GM12865 (cell line): ENCODE measurements at places on chromosomes 13 and 19.

DNA sequence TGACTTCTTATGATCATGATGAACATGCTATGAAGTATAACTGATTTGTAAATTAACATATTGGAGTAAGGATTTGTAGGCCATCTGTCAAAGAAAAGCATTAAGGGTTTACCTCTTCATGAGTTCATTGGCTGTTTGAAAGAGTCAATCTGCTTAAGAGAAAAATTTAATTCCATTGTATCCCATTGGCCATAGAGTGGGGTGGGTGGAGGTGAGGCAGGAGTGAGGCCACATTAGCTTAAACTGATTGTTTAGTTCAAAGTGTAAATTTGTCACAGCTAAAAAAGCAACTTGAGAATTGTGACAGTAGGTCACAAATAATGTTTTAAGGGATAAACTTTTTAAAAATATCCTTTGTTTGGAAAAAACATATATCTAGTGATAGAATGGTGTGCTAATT is 11.4 kb downstream of the GPR180 start:
- no peak for DNase-seq

GRCh38 chr19:48755787-48756186 is 463 bp downstream of the FGF21 start:
- DNase-seq: no peak

GRCh38 chr13:113650275-113650674 is 7.7 kb downstream of the ATP4B start:
- no peak for DNase-seq

DNA sequence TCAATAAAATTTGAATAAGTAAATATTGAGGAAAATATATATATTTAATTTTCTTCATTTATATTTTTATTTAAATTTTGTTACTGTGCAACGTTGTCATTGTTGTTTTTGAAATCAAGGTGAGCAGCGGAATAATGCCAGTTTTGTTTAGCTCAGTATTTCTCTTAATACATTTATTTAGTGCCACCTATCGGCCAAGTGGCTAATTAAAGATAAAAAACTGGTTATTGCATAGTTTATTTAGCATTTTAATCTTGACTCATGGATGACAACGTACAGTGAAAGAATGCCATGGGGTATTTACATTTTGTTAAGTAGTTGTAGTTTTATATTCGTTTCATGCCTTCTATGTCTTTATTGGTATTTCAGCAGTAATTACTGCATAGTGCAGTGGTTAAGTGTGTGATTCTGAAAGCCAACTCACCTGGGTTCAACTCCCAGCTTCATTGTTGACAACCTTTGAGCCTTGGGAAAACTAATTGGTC is 265.9 kb downstream of the MYO16 start:
- peak; percentile 47 for DNase-seq

- no peak for DNase-seq
Measured at GRCh38 chr19:51994048-51994644, 7.5 kb upstream of the ZNF350 start.

- DNase-seq: no peak
Measured at GRCh38 chr13:31945202-31945961, 86.2 kb upstream of the FRY start.

GRCh38 chr13:27437126-27437525 is 12.7 kb downstream of the GTF3A start:
- no peak for DNase-seq

DNA sequence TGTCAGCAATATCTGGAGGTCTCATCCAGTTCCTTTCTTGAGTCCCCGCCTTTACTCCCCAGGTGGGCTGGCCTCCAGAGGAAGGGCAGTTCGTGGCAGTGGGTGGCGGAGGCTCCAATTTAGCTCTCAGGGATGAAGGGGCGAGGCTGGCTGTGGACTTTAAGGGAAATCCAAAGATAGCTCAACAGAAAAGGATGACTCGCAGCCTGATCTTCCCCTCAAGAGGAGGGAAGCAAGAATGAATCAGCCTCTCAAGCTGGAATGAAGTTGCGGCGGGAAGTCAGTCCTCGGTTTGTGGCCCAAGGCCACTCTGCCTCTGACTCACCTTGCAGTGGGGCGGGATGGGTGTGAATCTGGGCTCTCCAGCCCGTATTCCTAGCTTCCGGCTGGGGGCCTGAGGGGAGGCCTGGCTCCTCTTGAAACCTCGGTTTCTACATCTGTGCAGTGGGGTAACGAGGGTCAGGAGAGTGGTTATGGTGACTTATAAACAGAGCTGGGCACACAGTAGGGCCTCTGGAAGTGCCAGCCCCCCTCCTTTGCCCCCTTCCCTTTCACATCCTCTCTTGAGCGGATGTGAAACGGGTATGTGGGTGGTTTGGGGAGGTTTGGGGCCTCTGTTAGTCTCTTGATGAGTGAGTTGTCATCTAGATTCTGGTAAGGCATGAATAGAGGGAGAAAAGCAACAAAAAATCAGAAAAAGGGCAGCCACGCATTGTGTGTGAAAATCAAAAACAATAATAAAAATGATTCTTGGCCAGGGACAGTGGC is 10.5 kb upstream of the SMG9 start:
- DNase-seq: peak; percentile 97

DNA sequence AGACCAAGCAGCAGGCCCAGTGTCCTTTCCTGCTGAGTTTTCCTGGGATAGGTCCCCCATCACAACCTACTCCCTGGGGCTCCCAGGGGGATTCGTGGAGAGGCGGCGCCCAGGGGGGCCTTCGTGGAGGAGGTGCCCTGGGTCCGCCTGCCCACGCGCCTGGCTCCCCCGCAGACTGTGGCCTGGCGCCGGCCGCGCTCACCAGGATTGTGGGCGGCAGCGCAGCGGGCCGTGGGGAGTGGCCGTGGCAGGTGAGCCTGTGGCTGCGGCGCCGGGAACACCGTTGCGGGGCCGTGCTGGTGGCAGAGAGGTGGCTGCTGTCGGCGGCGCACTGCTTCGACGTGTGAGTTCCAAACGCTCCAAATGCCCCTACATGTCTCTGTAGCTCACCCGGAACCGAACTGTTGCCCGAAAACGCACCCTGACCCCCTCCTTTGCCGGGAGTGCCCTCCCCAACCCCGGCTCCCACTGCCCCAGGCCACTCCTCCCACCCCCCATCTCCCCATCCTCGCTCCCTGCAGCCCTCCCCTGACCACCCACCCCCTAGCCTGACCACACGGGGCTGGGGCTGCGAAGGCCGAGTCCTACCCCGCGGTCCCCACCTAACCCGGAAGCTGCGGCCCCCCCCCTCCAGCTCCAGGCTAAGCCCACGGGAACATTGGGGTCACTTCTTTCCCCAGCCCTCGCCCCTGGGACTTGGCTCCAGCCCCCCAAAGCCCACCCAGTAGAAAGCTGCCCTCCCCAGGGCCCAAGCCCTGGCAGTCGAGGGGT is 3.3 kb downstream of the TIMM13 start:
- DNase-seq: no peak

GRCh38 chr19:46298479-46299003 is 1.7 kb downstream of the HIF3A start:
- no peak for DNase-seq

DNA sequence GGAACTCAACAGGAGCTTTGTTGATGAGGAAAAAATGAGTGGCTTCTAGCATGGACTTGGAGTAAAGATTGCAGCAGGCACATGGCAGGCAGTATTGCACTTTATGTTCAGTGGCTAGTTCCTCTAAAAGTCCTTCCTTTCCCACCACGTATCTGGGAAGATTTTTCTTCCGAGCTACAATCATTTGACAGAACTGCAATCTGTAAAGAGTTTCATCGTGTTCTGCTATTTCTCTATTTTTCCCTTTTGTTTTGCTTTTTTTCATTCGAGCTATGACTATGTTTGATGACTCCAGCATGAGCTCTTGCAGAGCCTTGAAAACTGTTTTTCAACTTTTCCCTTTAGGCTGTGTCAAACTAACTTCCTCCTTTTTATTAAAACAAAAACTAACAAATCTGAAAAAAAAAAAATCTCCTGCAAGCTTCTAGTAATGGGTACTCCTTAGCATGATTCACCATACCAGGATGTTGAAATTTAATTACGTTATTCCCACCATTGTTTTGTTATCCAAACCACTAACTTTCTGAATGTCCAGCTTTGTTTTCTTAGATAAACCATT is 12.3 kb downstream of the CLDN10 start:
- no peak for DNase-seq

- peak; percentile 96 for DNase-seq
Measured at GRCh38 chr19:55598719-55599467, 424 bp downstream of the FIZ1 start.

- no peak for DNase-seq
Measured at GRCh38 chr19:14006766-14007562, 844 bp upstream of the RFX1 start.

DNA sequence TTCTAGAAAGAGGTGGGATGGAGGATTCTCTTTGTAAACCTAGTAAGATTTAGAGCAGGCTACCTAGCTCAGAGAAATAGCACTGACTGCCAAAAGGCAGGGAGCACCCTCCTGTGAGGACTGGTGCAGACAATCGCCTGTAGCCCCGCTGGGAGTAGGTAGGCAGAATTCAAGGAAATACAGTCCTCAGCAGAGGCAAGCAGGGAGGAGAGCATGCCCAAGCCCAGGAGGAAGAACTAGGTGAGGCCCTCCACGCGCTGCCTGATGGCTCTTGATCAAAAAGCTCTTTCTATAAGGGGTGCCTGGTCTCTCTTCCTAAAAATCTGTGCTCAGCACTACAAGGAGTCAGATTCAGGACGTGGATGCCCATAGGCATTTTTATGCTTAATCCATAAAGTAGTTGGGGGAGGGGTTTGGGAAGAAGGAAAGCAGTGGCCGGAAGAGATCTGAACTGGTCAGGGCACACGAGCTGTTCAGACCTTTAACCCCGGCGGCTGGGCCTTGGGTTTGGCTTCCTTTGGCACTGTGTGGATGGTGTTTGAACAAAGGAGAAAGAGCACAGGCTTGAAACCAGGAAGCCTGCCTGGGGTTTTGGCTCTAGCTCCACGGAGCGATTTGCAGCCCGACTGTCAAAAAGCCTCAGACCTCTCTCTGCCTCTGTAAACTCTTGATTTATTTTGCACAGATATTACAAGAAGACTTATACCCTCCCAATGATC is 320.6 kb downstream of the FOXO1 start:
- DNase-seq: no peak

DNA sequence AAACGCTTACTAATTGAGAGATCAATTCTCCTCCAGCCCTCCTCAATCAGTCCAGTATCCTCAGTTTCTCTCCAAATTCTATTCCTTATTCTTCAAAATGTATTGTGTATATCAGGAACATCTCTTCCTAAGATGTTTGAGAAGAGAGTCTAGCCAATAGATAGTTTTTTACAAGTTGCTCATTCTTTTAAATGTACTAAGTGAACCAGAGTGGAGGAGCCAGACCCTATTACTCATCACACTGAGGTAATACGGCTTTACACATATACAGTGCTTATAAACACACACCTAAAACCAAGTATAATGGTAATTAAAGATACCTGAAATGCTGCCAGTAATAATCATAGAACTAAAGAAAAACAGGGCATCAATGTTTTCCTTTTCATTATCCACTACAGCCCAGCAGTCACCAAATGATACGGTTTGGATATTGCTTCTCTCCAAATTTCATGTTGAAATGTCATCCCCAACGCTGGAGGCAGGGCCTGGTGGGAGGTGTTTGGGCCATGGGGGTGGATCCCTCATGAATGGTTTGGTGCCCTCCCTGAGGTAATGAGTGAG is 45.2 kb upstream of the HMGB1 start:
- DNase-seq: no peak

- DNase-seq: no peak
Measured at GRCh38 chr13:89584058-89584620, 1763.3 kb upstream of the MIR17HG start.

DNA sequence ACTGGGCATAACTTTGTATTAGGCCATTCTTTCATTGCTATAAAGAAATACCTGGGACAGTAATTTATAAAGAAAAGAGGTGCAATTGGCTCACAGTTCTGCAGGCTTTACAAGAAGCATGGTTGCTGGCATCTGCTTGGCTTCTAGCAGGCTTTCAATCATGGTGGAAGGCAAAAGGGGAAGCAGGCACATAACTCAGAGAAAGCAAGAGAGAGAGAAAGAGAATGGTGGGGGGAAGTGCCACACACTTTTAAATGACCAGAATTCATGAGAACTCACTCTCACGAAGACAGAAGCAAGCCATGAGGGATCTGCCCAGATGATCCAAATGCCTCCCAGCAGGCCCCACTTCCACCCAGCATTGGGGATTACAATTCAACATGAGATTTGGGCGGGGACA is 179.7 kb downstream of the SPRY2 start:
- peak; percentile 18 for DNase-seq

- DNase-seq: no peak
Measured at GRCh38 chr19:36103842-36104552, 6.9 kb upstream of the OVOL3 start.

DNA sequence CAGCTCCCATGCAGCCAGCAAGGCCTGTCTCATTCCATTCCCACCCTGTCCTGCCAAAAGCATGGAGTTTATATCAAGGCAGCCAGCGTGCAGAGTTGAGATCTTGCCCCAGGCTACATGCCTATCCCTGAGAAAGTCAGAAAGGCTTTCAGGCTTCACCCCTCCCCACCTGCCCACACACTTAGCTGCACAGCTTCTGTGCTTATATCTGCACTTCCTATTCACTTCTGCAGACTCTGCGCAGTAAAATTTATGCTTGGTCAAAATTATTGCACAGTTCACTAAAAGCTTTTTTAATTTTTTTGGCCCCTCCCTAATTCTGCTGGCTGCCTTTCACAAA is 12.5 kb upstream of the ZNF675 start:
- no peak for DNase-seq

GRCh38 chr13:98454389-98454881 is 122.5 kb downstream of the STK24 start:
- DNase-seq: no peak

DNA sequence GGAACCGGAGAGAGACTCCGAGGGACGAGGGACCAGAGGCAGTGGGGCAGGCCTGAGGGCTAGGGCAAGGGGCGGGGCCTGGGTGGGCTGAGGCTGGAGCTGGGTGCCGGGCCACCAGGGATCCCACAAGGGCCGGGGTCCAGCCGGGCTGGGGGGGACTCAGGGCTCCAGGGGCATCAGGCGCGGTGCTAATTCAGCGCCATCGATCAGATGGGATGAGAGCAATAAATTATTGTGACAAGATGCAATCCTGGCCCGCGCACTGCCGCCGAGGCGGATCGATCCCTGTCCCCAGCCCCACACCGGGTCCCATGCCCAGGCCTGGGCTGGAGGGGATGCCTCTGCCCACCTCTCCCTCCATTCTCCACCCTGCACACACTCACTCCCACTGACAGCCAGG is 5.7 kb downstream of the ERFL start:
- no peak for DNase-seq

- peak; percentile 68 for DNase-seq
Measured at GRCh38 chr13:47216176-47216822, 319.4 kb upstream of the HTR2A start.

GRCh38 chr13:27349458-27349857 is 75.0 kb upstream of the GTF3A start:
- DNase-seq: no peak

GRCh38 chr19:48969276-48970138 is 4.4 kb downstream of the FTL start:
- DNase-seq: peak; percentile 49

GRCh38 chr19:34305221-34306083 is 51.1 kb downstream of the GARRE1 start:
- no peak for DNase-seq

GRCh38 chr13:33174931-33175330 is 110.6 kb downstream of the STARD13 start:
- DNase-seq: no peak
